Fibroblast of skin of abdomen (primary cell): ENCODE measurements at places on chromosomes 6 and 20.

DNA sequence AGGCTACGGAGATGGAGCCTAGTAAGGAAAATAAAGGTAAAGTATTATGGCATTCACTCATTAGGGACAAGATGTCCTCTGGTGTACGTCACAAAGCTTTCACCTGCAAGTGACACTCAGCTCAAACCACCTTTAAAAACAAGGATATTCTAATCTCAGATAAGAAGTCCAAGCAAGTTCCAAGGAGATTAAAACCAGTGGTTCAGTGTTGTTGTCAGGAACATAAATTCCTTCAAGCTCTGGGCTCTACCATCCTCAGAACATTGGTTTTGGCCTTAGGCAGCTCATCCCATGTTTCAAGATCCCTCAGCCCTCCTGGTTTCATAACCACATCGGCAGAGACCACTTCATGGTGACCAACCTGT lies 116.5 kb downstream of the LY86 start:
- DNase-seq, result no peak

DNA sequence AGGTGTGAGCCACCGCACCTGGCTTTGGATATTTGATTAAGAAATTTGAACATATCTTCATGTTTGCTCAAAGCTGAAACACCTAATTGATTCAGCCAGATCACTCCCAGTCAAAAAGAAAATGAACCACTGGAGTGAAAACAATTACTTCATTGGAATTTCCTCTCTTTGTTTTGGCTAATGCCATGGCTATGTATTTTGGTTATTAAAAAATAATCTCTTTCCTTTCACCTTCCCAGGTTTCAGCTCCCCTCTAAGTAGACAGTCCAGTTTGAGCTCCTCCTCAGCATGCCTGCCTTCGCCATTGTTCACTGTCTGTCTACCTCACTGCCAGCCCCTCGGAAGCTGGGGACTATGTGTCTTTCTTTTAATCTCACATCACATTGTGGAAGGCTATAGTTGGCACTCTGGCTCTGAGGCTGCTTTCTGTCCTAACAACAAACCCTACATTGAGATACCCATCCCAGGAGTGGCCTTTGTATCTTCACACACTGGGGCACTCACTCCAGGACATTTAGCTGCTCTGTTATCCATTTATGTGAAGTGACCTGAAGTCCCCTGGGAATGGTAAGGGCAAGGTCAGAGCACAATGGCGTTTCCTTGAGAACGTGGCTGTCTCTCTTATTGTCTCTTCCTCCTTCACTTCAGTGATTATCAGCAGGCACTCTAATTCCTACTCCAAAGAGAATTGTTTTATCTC lies 764.0 kb upstream of the CITED2 start:
- DNase-seq, result no peak

- peak; percentile 45 for DNase-seq
Measured at GRCh38 chr6:129370268-129370916, 339.6 kb downstream of the ARHGAP18 start.

- no peak for DNase-seq
Measured at GRCh38 chr6:28947831-28948270, 24.1 kb upstream of the TRIM27 start.

GRCh38 chr6:10413850-10414738 lies 780 bp downstream of the TFAP2A start:
- no peak for DNase-seq

DNA sequence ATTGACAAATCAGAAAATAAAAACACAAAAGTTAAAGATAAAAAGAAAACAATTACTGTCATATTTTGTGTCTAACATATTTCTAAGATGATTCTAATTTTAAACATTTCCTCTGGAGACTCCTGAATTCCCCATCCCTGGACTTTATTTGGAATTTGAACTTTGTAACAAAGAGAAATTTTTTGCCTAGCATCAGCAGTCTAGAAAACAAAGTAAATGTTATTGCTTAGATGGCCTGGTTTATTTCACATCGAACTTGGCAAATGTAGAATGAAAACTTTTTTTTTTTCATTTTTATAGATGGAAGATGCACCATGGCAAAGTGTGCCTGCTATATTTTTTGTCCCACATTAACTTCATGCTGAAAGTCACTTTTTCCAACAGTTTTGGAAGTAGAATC lies 159.1 kb downstream of the TBX18 start:
- no peak for DNase-seq

DNA sequence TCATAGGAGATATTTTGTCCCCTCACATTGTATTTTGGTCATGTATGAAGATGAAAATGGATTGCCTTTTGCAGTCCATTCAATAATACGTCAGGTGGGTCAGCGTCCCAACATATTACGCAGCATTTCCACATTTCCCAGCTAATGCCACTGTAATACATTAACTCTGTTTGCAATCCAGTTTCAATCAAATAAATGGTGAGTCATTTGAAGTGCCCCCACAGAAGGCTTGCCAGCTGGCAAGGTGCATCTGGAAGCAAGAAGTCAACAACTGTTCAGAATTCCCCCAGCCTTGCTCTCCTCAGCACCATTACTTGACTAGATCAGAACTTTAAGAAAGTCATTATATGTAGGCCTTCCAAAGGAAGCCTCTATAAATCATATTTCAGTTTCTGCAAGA lies 50.4 kb downstream of the PHACTR1 start:
- DNase-seq, result no peak

DNA sequence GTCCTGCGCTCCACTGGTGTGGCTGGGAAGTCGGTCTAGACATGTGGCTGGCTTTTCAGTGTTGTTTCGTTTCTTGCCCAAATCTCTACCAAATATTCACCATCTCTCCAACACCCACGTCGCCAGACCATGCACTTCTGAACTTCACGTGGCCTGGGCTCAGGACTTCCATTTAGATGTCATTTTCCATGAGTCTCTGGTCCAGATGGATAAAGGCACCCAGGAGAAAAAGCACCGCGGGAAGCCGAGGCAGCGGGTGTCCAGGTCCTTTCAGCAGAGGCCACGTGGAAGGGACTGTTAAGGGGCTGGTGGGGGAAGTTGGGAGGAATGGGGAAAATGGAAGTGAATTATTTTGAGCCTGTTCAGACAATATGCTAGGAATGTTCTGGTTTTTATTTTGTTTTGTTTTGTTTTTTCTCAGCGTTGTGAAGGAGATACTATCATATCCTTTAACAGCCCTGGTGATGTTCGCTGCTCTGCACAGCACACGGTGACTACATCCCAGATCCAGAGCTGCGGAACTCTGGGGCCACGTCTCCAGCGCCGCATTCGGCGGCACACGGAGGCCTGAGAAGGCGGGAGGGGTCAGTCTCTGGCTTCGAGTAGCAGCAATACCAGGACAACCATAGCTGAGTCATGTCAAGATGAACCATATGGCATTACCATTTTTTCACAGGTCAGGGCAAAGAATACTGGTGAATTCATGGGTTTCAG lies 230.3 kb downstream of the THBS2 start:
- no peak for DNase-seq

GRCh38 chr6:44057931-44058616 lies 69.2 kb downstream of the MRPL14 start:
- DNase-seq, result peak; percentile 67

DNA sequence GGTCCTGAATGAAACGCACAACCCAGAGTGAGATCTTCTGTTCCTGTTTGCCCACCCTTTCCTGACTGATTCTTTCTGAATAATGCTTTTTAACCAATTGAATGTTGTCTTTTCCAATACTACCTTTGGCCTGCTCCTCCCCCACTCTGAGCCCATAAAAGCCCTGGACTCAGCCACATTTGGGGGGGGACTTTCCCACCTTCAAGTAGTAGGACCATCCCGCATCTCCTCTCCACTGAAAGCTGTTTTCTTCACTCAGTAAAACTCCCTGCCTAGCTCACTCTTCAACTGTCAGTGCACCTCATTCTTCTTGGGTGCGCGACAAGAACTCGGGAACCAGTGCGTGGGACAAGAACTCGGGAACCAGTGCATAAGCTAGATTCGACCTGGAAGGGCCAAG lies 77.9 kb downstream of the EPB41L2 start:
- DNase-seq, result no peak

- peak; percentile 8 for DNase-seq
Measured at GRCh38 chr6:68296126-68296525, 339.0 kb upstream of the ADGRB3 start.

DNA sequence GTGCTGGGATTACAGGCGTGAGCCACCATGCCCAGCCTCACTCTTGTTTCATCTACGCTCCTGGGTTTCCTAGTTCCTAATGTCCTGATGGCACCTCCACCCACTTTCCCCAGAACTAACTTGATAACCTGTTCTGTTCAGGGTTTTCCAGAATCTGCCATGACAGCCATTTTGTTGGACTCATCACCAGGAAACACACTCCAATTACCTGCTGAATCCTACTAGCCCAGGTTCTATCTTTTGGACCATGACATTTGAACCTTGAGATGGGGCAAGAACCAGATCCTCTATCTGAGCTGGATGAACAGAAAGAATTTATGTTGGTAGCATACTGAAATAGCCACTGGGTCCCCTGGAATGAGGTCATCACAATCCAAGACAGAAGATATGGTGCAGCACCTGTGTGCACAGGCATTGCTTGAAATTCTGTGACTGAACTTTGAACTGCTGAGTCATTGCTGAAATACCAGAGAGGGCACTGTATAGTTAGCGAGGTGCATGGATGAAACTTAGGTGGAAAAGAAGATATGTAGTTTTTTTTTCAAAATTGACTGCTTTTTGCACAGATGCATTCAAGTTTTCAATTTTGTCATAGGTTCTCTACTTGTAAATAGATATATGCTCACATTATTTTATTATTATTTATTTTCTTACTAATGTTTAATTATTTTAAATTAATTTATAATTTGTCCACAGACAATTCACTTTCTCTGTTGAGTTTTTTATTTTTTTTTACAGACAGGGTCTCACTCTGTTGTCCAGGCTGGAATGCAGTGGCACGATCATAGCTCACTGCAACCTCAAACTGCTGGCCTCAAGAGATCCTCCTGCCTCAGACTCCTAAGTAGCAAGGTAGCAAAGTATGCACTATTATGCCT lies 42.8 kb upstream of the TASP1 start:
- no peak for DNase-seq

GRCh38 chr6:134816300-134816699 lies 133.6 kb downstream of the ALDH8A1 start:
- DNase-seq, result no peak

- DNase-seq, result peak; percentile 72
Measured at GRCh38 chr6:63640062-63640461, 4.5 kb downstream of the PHF3 start.

GRCh38 chr6:38509713-38510112 lies 130.0 kb downstream of the BTBD9 start:
- peak; percentile 86 for DNase-seq

- DNase-seq, result no peak
Measured at GRCh38 chr20:717832-718231, 42.2 kb upstream of the SCRT2 start.

GRCh38 chr6:138803861-138804260 lies 8.0 kb downstream of the ECT2L start:
- DNase-seq, result peak; percentile 51

GRCh38 chr20:37864298-37864697 lies 38.6 kb upstream of the VSTM2L start:
- peak; percentile 68 for DNase-seq
